ENCODE measurements at places on chromosomes 5 and 9.

GRCh38 chr5:111226556-111226955 lies 2.4 kb downstream of the CAMK4 start:
- DNase-seq: no peak

- no peak for DNase-seq
Measured at GRCh38 chr9:123355761-123356431, at the start of gene CRB2. Gene CRB2 (plus strand): TSS chr9:123356197. CDS start chr9:123356261, 64 bp downstream.

GRCh38 chr5:164255598-164256213 lies 750.3 kb downstream of the MAT2B start:
- no peak for DNase-seq

DNA sequence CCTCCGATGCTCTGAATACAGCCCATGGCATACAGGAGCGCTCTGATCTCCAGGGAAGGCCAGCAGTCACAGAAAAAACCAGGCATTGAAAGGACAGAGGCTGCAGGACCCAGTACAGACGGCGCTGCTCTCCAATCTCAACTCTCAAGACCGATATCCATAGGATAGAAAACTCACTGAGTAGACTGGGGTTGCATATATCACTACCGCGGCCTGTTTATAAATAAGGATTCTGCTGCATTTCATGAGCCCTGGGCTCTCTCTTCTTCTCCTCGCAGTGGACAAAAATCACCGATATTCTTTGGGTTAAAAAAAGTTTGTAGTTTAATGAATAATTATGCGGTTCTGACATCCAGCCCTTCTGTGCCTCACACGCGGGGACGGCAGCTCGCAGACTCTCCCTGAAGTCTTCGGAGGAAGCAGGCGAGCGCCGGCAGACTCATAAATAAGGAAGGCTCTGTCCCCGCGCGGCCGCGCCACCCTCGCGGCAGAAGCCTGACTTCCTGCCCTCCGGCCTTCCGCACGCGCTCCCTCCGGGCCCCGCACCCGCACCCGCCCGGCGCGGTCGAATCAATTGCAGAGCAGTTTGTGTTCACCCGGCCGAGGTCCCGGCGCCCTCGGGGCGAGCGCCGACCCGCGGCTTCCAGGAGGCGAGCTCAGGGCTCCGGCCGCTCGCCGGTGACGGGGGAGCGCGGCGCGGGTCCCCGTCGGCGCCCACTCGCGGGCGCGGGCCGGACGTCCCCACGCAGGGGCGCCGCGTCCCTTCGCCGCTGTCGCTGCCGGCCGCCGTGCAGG lies at the start of gene FAM78A:
Gene FAM78A, minus strand, starts transcription at position 417 of the 795 bp plus-strand sequence. Its CDS starts 331 bp downstream, at position 86.
- no peak for DNase-seq

DNA sequence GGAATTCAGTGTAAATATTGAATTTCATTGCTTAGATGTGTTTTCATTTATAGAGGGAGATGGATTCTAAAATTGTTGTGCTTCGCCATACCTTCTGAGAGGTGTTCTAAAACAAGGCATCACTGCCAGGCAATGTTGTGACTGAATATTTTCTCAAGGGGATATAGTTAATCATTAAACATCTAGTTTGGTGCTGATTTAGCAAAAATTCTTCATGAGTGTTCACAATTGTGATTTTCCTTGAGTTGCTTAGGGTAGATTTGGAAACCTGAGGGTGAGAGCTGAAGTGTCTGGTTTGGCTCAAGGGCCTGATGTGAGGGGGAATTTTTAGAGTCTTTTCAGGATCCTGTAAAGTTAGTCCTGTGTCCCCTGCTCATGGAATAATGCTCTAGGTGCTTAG lies 104.5 kb downstream of the MAT2B start:
- no peak for DNase-seq

DNA sequence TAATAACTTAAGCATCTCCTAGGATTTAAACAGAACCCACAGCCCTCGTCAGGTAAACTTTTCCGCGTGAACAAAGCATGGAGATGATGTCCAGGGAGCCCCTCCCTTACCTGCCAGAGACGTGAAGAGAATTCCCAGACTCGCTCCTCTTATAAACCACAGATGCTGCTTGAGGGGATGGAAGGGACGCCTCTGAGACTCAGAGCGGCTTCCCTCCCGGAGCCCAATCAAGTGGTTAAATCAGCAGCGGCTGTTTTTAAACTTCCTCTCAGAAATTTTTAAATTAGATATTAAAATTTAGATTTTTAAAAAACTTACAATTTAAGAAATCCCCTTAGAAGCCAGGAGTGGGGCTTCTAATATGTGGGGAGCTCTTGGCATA lies 71.8 kb downstream of the RAPGEF1 start:
- DNase-seq: no peak

- no peak for DNase-seq
Measured at GRCh38 chr5:171659896-171660295, 125.7 kb upstream of the SMIM23 start.

- DNase-seq: no peak
Measured at GRCh38 chr9:70106571-70106970, 62.9 kb downstream of the MAMDC2 start.

DNA sequence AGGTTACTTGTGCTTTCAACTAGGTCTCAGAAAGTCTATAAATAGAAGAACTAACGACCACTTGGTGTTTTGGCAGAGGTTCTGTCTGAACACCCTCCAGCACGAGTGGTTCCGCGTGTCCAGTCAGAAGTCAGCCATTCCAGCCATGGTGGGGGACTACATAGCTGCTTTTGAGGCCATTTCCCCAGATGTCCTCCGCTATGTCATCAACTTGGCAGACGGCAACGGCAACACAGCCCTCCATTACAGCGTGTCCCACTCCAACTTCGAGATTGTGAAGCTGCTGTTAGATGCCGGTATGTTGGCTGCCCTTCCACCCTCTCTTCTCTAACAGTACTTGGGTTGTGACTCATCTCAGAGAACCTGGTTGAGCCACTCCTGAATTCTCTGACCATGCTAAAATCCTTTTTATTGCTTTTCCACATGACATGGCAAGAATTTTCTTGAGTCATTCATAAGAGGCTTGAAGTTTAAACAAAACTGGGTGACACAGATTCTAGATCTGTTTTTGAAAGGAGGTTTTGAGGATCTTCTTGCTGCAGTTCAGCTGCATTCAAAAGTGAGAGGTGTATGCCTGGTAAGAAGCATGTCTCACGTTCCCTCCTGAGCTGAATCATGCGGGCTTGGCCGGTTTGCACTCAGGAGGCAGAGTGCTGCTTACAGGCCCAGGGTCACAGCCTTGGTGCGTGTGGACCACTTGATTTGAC lies 103.1 kb upstream of the DMRT1 start:
- no peak for DNase-seq

- DNase-seq: no peak
Measured at GRCh38 chr5:139105621-139106071, 92.5 kb downstream of the SIL1 start.

DNA sequence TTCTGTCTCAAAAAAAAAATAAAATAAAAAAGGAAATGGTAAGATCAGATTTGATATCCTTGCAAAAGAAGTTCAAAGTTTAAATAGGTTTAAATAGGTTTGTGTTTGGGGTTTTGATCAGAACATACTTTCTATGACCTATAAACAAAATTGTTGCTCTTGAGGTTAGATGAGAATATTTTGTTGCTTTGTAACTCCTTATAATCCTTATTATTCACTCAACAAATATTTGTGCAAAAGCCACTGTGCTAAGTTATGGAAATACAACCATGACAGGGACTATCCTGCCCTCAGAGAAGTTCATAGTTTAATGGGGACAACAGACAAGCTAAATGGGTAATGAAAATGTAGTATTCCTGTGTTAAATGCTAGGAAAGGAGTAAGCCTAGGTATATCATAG lies 71.5 kb downstream of the INVS start:
- DNase-seq: no peak

- no peak for DNase-seq
Measured at GRCh38 chr5:88672644-88673252, 210.2 kb downstream of the MEF2C start.

DNA sequence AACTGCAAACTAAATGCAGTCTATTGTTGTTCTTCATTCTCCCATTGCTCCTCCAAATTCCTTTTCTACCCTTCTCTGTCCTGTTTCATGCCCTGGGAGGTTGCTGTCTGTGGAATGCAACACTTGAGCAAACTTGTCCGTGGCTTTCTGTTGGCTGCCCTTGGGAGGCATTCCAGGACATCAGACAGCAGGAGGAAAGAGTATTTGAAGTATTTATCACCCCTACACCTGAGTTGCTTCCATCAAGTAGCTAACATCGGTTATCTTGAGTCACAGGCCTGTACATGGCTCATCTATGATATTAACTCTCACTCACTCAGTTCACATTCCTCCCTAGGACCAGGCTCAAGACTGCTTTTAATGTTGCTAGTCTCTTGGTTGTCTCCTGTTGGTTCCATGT lies 803.4 kb upstream of the CDH6 start:
- no peak for DNase-seq

GRCh38 chr5:90528601-90529193 lies 687 bp downstream of the LYSMD3 start:
- DNase-seq: no peak

DNA sequence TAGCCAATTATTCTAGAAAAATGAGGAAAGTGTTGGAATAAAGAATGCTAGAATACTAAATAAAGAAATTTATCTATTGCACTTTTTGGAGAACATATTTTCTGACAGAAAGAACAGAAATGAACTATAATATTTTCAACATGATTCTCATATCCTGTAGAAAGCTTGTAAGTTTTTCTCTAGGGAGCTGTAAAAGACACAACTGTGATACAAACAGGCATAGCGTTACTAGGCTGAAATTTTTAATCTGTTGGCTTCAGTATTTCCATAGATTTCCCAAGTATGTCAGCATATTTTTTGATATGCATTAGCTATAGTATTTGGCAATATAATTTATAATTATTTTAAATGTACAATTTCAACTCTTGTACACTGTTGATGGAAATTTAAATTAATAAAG lies 31.3 kb downstream of the ANXA1 start:
- no peak for DNase-seq

DNA sequence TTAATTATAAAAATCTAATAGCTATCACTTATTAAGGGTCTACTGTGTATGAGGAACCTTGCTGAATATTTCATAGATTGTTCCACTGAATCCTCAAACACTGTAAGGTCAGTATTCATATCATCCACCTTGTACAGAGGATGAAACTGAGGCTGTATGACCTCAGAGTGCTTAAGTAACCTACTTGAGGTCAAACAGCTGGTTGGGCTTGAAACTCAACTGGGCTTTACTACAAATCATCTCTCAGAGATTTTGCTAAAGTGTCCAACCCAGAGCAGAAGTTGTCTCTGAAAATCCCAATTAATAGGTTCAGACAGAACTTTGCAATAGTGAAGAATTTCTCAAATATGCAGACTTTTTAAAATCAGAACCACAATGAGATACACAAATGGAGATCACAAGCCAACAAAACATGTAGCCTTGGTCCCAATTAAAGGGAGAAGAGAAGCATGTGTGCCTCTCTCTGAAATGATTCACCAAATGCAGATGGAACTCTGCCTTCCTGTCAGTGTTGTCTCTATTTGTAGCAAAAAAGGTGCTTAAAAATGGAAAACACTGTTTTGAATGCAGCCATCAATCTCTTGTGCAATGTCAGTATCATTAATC lies 131.4 kb downstream of the FAM114A2 start:
- DNase-seq: no peak

DNA sequence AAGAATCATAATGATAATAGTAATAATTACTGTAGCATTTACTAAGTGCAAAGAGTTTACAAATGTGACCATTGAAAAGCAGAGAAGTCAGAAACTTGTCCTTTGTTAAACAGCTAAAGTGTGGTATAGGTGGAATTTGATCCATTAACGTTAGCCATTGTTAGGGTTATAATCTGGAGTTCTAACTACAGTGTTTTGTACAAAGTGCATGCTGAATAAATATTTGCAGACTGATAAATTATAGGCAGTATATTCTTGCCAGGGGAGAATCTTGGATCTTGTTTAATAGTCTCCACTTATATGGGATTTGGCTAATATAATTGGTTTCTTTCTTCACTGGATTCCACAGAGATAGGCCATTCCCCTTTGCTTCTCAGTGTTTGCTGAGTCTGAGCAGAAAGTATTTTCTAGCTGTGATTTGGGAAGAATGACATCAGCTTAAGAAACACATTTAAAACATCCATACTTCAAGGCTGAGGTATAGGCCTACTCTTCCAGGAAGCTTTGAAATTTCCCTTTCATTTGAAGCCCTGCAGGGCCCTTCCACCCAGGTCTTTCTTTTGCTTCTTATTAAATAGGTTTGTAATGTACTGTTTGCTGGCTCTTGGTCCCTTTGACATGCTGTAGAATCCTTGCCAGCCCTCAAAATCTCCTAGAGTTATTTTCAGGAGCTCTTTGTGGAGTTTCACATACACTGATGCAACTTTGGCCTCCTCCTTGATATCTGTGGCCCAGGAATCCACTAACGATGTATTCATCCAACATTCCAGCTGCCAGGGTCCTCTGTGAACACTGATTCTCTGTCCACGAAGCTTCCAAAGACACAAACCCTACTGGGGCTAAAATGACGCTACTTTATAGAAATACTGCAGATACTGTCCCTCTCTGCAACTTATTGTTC lies 51.4 kb downstream of the ATP10B start:
- no peak for DNase-seq

- no peak for DNase-seq
Measured at GRCh38 chr5:150283904-150284303, 5.7 kb downstream of the CAMK2A start.

- DNase-seq: no peak
Measured at GRCh38 chr5:15601853-15602252, 101.9 kb downstream of the FBXL7 start.

DNA sequence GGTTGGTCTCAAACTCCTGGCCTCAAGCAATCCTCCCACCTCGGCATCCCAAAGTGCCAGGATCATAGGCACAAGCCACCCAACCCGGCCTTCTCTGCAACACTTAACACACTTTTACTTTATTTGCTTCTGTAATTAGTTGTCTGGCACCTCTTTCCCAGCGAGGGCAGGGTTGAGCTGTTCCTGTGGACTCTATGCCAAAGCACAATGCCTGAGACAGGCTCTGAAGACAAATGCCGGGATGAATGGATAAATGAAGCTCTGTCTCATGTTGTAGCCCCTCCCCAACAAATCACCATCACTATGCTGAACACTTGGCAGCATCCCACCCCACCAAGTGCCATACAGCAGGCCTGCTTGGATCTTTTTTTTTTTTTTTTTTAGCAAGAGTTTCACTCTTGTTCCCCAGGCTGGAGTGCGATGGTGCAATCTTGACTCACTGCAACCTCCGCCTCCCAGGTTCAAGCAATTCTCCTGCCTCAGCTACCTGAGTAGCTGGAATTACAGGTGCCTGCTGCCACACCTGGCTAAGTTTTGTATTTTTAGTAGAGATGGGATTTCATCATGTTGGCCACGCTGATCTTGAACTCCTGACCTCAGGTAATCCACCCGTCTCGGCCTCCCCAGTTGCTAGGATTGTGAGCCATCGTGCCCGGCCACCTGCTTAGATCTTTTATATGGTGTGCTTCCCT lies 21.3 kb downstream of the GPX3 start:
- DNase-seq: no peak

- DNase-seq: no peak
Measured at GRCh38 chr9:107330420-107330819, 47.3 kb downstream of the RAD23B start.

Data from SIG-M5 (cell line).